ENCODE measurements at places on chromosomes 3 and 15.
A peak's percentile ranks its signal among the peaks of the same experiment; 100 is the strongest.

GRCh38 chr3:119035014-119035346 lies 334 bp upstream of the IGSF11 start:
- DNase-seq: no peak

- no peak for DNase-seq
Measured at GRCh38 chr3:89925976-89926375, 818.6 kb downstream of the EPHA3 start.

GRCh38 chr3:114446600-114446999 lies 152.8 kb downstream of the TIGIT start:
- DNase-seq: no peak

DNA sequence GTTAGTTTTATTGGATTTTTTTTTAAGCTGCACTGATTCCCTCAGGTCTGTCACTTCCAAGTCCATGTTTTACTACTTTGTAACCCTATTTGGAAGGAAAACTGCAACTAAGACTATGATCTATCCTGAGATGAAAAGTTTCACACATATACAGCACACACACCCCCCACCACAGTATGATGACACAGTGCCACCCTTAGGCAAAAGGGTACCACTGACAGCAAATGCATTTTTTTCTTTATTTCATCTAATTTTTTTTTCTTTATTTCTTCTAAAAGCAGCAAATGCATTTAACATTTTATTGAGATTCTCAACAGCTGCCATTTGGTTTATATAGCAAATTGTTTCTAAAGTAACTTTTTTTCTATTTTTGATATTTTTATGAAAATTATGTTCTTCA lies 21.2 kb downstream of the NGRN start:
- peak; percentile 60 for DNase-seq

DNA sequence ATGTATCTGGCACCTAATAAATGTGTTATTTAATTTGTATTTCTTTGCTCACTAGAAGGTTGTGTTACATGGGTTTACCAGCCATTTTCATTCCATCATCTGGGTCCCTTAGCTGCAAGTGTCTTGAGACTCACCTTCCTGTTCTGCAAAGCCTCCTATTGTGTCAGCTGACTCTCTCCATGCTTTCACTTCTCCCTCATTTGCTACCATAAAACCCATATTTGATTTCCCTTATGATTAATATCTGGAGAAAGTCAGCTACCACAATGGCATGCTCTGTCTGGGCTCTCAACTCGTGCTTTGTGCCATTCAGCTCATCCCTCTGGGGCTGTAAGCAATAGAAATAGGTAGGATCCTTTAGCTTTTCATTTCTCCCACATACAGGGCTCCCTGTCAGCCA lies 79.5 kb upstream of the EIF1B start:
- DNase-seq: no peak

GRCh38 chr15:44598892-44599291 lies 61.9 kb downstream of the EIF3J start:
- no peak for DNase-seq

- DNase-seq: no peak
Measured at GRCh38 chr3:187264021-187264420, 27.5 kb downstream of the MASP1 start.

DNA sequence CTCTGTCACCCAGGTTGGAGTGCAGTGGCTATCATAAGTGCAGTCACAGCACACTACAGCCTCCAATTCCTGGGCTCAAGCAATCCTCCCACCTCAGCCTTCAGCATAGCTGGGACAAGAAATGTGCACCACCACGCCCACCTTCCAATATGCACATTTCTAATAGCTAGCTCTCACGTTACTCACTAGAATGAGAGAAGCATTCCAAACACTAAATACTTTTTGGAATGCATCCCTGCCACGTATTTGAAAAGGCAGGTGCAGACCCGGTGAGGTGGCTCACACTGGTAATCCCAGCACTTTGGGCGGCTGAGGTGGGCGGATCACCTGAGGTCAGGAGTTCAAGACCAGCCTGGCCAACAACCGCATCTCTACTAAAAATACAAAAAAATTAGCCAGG lies 7.6 kb upstream of the TCF12 start:
- DNase-seq: no peak

DNA sequence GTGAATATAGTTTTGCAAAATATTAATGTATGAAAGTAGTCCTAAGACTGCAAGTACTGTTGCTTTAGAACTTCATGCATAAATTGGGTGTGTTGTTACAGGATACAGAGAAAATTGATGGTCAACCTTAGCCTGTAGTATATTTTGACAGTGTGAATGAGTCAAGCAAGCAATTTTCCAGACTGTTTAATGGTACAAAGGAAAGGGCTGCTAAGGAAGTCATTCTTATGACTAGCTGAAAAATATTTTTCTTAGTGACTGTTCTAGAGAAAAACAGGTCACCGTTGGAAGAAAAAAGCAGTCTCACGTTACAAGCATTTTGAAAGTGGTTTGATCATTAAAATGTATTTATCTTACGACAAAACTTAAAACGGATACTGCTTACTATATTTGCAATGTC lies 49.2 kb downstream of the MBNL1 start:
- no peak for DNase-seq

DNA sequence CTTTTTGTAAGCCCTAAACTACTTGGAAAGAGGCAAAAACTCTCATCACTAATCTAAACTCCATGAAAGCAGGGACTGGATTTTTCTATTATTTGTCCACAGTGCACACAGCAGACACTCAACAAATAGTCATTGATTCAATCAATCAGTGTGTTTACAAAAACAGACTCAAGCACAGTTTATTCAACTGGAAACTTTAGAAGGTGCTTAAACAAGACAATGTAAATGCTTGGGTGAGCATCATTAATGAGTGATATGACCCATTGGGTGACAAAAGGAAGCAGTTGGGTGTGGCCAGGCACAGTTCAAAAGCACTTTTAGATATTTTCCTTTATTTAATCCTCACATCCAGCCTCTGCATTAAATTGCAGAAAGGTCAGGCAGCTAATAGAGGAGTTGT lies 32.0 kb upstream of the PPP4R2 start:
- no peak for DNase-seq

- DNase-seq: no peak
Measured at GRCh38 chr3:33089515-33089914, 7.4 kb downstream of the GLB1 start.

DNA sequence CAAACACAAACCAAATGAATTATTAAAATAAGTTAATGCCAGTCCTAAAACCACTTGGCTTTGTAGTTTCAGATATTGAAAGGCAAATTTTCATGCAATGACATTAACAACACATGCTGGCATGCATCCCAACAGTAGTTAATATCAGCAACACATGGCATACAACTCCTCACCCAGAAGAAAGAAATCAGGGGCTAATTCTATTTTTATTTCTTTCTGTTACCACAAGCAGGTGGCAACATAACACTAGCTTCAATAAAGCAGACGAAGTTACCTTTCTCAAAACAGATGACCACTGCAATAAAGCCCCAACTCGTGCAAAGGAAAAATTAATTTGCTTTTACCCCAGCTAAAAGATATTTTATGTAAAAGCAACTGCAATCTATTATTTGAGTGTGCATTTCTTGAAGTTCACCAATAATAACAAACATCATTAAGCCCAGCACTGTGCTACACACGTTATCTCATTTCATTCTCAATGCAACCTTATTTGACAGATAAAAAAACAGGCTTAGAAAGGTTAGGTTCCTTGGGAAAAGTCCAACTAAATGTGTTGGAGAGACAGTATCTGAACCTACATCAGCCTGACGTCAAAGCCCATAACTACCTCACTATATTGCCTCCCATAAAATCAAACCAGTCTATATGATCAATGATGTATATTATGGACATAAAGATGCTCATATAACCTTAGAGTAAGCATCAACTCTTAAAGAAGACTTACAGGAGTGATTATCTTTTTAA lies 2.8 kb downstream of the TOP2B start:
- no peak for DNase-seq
